ENCODE measurements at places on chromosomes 4 and X.
A peak's percentile ranks its signal among the peaks of the same experiment; 100 is the strongest.

- DNase-seq = no peak
Observed at GRCh38 chr4:13911256-13911655, 283.7 kb upstream of the BOD1L1 start.

- no peak for DNase-seq
Observed at GRCh38 chrX:112677167-112677566, 2.6 kb downstream of the LHFPL1 start.

DNA sequence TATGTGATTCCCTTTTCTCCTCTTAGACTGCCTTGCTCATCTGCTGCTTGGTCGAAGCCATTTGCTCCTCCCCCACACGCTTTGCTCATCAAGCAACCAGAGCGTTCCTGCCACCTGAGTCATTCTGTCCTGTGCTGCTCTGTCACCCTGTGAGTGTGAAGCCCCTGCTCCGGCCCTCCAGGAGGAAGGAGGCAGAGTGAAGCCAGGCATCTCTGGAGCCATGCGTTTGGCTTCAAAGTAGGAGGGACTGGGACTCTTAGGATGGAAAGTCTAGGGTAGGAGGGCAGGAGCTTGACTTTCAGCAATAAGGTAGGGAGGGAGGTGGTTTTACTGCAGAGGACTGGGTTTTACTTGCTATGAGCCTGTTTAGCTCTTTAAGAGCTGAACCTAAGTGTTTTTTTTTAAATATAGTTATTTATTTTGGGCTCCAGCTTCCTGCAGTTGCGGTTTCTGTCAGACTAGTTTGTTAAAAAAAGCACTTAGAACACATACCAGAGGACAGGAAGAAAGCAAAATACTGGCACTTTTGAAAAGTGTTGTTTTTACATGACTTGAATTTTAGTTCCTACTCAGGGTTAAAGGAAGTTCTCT lies 63.6 kb downstream of the SPINK2 start:
- DNase-seq = peak; percentile 23

DNA sequence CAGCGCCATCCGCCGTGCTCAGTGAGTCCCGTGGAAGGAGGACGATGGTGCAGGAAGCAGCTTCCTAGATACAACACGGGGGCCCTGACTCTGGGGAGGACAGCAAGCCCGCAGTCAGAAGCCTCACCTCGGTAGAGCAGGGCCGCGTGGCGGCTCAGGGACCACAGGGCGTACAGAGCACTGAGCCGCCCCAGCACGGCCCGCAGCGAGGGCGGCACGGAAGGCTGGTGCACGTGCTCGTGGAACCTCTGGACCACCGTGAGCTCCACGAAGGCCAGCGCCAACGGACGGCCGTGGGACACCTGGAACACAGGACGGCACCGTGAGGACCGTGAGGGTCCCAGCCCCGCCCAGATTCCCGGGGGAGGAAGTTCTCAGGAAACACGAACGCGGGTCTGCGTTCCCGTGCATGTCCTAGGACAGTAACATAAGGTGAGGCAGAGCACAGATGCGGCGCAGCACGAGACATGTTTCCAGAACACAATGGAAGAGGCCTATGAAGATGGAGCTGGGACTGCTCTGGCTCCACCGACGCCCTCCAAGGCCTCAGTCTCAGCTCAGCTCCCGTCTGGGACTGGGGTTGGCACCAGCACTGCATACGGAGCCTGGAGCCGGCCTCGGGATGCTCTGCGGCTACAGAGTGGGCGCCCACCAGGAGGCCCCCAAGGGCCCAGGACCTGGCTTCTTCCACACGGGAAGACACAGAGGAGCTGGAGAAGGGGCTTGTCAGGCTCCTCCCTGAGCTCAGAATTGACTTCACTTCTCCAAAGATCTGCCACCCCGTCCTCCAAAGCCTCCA lies 65.5 kb downstream of the ACOX3 start:
- no peak for DNase-seq

DNA sequence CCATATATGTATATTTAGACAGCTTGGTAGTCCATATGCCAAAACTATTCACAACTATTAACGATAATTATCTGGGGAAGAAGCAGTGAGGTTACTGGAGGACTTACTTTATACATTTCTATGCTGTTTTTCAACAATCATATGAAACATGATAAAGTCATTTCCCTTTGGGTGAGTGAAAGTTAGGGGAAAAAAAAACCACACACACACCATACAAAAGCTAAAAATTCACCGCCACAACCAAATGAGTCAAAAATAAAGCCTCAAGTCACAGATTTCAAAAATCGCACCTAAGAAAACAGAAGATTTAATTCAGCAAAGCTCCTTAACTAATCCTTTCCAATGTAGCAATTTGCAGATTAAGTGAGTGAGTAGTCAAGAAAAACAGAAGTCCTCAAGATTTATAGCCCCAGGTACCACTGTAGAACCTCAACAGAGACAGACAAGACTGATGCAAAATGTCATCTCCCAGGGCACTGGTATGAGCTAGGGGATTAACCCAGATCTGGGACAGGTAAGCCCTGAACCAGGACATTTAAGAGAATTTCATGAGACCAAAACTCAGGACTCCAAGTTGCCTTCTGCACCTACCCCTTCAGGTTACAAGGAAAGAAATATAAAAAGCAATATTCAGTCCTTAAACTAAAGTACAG lies 35.1 kb downstream of the SYTL4 start:
- DNase-seq = no peak

DNA sequence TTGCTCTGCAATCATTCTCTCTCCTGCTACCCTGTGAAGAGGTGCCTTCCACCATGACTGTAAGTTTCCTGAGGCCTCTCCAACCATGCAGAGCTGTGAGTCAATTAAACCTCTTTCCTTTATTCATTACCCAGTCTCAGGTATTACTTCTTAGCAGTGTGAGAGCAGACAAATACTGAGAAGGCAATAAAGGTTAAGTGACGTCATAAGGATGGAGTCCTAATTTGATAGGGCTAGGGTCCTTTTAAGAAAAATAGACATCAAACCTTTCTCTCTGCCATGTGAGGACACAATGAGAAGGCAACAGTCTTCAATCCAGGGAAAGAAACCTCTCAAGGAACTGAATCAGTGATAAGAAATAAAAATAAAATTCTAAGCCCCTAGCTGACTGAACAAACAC lies 1262.7 kb downstream of the FAM133A start:
- DNase-seq = no peak
